ENCODE measurements at places on chromosomes 5 and 9.

DNA sequence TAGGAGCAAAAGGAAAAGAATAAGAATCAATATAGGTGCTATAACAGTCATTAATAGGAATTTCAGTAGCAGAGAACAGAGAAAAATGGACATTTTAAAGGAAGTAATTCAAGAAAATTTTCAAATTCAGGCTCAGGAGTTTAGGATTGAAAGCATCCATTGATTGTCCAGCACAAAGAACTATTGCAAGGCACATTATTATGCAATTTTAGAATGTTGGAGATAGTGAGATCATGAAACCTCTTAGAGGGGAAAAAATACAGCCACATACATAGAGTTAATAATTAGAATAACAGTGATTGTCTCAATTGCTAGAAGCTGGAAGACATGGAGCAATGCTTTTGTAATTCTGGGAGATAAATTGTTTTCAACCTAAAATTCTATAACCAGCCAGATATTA is 31.5 kb downstream of the CNTLN start:
- no peak for DNase-seq

DNA sequence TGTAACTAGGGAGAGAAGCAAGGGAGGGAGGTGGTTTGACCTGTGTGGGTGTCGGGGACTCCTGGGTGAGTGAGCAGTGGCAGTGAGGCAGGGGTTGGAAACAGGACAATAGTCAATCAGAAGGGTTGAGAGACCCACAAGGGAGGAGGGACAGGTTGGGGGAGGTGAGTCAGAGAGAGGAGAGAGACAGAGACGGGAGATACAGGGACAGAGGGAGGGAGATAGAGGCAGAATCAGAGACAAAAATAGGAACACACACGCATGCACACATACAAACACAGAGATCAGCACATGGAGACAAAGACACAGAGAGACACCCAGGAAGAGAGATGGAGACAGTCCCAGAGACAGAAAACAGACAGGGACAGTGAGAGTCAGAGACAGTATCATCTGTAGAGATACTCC is 39.3 kb upstream of the PTGS1 start:
- DNase-seq, result no peak

DNA sequence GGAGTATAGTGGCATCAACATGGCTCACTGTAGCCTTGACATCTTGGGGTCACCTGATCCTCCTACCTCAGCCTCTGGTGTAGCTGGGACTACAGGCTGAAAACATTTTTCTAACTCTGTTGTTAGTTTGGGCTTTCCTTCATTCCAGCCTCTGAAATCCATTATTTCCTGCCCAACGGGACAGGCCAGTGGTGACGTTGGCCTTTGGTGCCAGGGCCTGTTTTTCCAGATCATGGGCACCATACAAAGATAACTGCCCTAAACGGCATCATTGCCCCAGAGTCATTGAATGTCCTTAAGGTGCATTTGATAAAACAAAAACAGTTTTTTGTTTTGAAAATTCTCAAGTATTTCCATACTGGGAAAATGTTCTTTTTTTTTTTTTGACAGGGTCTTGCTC is 32.1 kb downstream of the PIK3R1 start:
- DNase-seq, result no peak

DNA sequence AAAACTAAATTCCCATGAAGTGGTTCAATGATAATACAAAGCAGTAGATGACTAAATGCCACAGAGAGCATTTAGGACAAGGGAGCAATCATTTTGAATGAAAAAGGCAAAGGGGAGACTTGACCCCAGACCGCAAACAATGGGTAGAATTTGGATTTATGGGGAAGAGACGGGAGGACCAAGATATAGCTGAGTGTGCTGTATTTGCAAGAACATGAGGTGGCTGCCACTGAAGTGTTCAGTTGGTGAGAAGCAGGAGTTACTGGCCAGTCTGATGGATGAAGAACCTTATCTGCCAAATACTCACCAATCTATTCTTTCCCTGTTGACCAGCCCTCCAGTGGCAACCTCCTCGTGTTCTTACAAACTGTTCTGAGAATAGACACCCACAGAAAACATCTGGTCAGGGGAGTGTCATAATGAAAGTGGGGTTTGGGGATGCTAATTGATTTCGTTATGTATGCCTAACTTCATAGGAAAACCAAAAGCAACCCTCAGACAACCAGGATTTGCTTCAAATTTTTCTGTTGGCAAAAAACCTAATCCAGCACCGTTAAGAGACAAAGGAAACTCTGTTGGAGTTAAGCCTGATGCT is 19.8 kb downstream of the TDRD7 start:
- DNase-seq, result no peak

GRCh38 chr5:17000291-17000939 is 64.3 kb upstream of the MYO10 start:
- no peak for DNase-seq

GRCh38 chr5:86749841-86750240 is 132.1 kb downstream of the COX7C start:
- DNase-seq, result no peak

- DNase-seq, result no peak
These were observed 138.4 kb downstream of the ASTN2 start for GRCh38 chr9:117276444-117276843.

- DNase-seq, result no peak
These were observed 186.1 kb downstream of the FSTL4 start for GRCh38 chr5:133426264-133426663.

GRCh38 chr5:25006237-25006636 is 361.5 kb upstream of the CDH10 start:
- DNase-seq, result no peak

GRCh38 chr9:105376893-105377292 is 70.9 kb upstream of the FSD1L start:
- DNase-seq, result no peak

DNA sequence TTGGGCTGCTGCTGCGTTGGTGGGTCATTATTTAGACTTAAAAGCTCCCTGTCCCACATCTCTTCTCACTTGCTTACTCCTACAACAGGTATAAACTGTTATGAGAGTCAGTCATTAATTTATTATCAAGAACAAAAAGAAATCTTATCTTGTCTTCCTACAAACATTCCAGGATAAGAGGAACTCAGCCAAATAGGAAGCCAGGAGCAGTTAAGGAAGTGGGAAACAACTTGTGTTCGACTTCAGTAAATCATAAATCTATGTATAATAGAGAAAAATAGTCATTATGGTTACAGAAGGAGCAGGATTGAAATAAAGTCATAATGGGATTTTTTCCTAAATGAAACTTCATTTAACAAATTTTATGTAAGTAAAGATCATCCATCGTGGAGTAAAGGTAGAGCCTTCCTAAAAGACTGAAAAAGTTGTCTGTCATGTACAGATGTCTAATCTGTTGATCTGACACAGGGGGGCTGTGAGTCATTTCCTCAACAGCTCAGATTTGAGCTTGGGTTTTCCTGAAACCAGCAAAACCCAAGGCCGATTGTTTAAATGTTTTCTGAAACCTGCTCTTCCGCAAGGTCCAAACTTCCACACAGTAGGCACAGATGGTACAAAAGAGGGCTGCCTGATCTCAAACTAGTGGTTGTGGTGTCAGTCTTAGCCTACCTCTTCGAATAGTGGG is 25.3 kb upstream of the LRRTM2 start:
- no peak for DNase-seq

DNA sequence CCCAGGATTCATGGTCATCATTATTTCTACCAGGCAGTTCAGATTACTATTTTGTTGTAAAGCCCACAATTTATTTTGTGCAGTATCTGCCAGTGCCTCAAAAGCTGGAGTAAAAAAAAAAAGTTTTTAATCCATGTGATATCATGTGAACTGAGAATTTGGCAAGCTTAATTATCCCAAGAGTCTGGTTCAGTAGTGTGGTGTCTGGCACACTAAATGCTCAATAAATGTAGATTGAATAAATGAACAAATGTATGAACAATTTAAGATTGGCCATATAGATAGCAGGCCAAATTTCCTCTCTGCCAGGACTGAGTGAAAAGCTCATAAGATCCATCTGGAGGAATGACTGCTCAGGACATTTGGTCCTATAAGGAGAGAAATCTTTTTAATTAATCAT is 533.0 kb downstream of the TLE1 start:
- DNase-seq, result no peak

DNA sequence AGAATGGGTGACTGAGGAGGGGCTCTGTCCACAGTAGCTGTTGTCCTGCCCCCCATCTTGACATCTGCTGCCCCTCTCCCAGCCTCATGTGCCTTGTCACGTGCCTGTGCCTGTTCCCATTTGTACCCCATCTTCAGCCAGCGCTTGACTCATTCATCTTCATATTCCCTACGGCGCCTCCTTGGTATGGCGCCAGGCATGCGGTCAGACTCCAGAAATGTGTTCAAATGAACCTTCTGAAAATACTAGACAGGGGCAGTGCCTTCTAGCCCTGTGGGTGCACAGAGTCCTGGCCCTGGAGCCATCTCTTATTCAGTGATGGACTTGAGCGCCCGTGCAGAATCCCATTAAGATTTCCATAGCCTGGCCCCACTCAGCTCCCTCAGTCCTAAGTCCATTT is 46.2 kb downstream of the CFAP77 start:
- DNase-seq, result no peak

DNA sequence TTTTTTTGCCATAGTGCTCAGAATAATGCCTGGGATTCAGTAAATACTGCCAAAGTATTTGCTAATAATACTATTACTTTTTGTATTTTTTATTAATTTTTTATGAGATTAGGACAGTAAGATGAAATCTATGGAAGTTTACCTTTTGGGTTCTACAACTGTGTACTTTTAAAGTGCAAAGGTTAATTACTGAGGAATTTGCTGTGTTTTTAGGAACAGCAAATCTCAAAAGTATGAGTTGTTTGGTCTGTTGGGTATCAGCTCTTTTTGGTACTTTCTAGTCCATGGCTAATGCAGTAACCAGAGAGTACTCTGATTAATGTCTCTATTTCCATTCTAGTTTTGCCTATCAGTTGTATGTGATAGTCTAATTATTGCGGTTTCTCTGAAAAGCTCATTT is 5.1 kb downstream of the HSPA4 start:
- DNase-seq, result no peak

DNA sequence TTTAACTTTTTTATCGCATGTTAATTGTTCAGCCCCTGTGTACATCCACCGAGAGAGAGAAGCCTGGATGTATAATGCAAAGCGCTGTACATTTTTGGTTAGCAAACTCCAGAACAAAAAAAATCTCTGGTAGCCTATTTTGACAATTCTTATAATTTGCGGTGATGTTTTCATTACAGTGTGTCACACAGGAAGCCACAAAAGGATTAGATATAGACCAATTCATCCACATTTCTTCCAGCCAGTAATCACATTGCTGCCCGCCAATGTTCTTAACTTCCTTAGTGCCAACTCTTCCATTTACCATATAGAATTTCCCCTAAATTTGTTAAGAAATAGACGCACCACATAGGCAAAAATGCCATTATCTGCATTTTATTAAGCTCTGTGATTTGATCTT is 435.6 kb downstream of the EFNA5 start:
- DNase-seq, result no peak

- DNase-seq, result no peak
These were observed 8.2 kb downstream of the SQSTM1 start for GRCh38 chr5:179828756-179829421.

DNA sequence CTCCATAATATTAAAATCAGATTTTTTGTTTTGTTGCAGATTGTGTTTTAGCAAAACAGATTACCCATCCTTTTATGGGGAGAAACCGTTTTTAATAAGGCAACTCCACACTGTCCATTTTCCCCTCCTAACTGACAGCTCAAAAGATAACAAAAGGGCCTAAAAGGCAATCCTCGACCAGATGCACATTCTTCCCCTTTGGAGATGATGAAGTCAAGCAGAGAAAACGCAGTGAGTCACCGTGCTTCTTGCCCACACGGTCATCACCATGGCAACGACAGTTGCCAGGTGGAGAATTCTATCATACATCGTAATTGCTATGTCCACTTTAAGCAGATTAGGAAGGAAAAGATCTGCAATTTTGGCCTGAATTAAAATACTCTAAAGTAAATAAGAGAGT is 96.4 kb downstream of the DIRAS2 start:
- DNase-seq, result no peak

GRCh38 chr5:75006865-75007822 is 45.2 kb downstream of the GCNT4 start:
- DNase-seq, result no peak

DNA sequence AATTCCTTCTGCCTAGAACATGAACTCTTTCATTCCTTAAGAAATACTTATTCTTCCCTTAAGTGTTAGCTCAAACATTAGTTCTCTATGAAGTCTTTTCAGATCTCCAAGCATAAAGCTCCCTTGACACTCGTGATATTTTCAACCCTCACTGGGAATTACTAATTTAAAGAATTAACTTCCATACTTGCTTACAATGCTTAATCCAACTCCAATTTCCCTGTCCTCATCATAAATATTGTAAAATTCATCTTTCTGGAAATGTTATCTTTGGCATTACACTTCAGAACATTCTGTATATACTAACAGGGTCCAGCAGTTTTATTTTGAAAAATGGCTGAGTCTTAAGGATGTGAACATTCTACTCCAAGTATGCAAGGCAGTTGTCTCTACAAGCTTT is 7.2 kb downstream of the STARD4 start:
- DNase-seq, result no peak

- DNase-seq, result no peak
These were observed 11.4 kb upstream of the ENG start for GRCh38 chr9:127865645-127866464.

GRCh38 chr5:102818345-102818744 is 63.2 kb downstream of the PAM start:
- DNase-seq, result no peak

DNA sequence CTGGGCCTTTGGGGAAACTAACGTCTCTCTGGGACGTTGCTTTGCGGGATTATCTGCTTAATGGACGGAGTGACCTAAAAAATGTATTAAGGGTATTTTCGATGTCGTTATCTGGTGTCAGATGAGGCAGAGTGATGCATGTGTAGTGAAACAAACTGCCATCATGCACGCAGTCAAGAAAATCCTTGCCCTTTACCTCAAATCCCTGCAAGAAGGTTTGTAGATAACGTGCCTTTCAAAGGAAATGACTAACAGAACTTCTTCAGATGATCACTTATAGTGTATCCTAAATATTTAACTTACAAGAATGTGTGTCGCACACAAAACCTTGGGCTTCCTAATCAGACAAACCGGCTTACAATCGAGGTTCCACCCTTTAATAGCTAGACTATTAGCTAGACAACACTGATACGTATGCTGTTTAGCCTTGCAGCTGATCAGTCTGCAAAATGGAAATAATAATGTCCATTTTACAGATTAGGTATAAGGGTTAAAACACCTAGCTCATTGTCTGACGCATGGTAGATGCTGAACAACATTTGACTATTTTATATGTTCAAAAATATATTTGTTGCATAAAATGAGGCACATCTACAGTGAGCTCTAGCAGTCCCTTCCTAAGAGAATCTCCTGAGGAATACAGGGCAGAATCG is 541 bp upstream of the TBCA start:
- no peak for DNase-seq

DNA sequence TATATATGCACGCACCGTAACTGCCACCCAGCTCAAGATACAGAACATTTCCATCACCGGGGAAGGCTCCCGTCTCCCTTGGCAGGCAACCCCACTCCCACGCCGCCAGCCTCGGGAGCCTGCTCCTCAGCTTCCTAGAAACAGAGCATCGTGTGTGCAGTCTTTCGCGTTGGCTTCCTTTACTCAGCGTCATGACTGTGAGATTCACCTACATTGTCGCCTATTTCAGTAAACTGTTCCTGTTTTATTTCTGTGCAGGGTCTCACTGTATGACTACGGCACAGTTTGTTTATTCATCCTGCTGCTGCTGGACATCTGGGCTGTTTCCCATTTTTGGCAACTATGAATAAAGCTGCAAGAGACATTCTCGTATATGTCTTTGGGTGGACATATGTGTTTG is 90.7 kb downstream of the STK10 start:
- DNase-seq, result no peak

All from activated CD4-positive, CD25-positive, alpha-beta regulatory T cell (primary cell).